ENCODE measurements at places on chromosomes 6 and 20. TPM values are rescaled to one million over a fixed set of nuclear protein-coding genes. Genes with fewer than 3 reads are reported as not detected.

Gene CLPSL2
- total RNA-seq: not detected

Gene HCRTR2
- not detected for total RNA-seq

Gene GGTLC1
- not detected for total RNA-seq

Gene TFAP2D
- total RNA-seq: not detected

Gene CDKN1A
- total RNA-seq: 7.3 TPM

Gene LTB
- total RNA-seq: 0.51 TPM

DNA sequence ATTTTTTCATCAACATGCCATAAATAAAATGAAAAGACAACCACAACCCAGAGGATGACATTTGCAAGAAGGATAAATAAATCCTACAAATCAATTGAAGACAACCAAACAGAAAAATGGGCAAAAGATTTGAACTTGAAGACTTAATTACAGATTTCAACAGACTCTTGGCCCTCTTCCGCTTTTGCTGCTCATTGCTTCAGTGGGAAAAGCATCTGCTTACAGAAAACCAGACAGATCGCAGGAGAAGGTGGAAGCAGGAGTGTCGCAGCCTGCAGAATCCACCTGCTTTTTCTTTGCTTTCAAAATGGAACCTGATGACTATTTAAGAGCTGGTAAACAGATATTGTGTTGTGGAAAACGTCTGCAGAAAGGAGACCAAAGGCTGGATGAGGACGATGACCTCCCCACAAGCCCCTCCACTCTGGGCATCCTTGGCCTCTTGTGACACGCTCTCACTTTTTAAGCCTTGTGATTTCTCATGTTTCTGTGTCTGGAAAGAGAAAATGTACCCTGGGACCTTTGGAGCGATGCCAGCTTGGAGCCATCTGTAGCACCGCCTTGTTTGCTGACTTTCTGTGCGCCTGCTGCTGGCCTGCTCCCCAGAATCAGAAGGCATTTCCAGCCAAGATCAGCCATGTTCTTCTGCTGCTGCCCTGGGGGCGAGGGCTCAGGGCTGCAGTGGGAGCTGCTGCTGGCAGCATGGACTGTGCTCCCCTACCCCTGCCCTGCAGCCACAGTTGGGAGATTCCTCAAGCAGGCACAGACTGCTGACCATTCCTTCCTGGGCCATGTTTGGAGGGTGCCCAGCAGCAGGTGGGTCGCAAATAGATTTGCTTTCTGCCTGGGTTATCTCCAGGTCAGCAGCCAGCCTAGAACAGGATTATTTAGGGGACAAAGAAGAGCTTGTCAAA, 3.6 kb upstream of the CSTL1 start:
- no peaks in the 10 kb centered on the region for H3K36me3 ChIP-seq
- H3K27me3 ChIP-seq: no peaks in the 10 kb centered on the region
- no peak overlapping the region for H3K4me3 ChIP-seq
- no peak overlapping the region for H3K27ac ChIP-seq
- DNase-seq: no peak

DNA sequence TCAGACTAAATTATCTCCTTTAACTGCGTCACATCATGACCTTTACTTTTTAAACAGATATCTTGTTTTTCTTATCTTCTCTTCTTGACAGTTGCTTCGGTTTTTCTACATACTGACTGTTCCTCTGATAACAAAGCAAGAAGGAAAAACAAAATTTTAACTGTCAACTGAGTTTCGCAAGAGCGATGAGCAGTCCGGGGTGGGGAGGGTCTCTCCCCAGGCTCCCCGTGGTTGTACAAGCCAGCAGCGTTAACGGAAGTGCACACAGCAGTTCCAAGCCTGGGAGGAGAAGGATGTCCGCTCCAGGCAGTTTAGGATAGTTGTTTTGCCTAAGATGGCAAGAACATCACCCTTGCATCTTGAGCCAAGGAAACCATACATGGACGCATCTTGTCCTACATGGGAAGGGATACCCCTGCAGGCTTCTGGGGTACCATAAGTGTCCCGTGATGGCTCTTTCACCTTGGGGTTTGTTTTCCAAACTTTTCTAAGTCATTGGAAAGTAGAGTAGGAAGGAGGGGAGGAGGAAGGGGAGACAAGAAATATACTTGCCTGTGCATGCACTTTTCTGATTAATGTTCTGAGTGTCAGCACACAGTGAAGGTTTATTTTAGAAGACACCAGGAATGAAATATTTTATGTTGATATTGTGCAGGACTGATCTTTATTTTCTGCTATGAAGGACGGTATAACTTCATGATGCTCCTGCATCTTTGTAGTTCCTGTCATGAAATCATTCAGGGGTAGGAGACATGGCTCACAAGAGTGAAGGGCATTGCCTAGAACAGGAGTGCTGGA, 20.8 kb downstream of the SLC24A3 start:
- H3K4me3 ChIP-seq: no peak overlapping the region
- H3K36me3 ChIP-seq: no peaks in the 10 kb centered on the region
- no peak for DNase-seq
- H3K27ac ChIP-seq: no peak overlapping the region
- H3K27me3 ChIP-seq: no peaks in the 10 kb centered on the region
- H3K4me1 ChIP-seq: no peaks in the 10 kb centered on the region

- no peak overlapping the region for H3K4me3 ChIP-seq
- H3K4me1 ChIP-seq: no peaks in the 10 kb centered on the region
- peaks cover 16% of the 10 kb centered on the region for H3K27me3 ChIP-seq
- H3K27ac ChIP-seq: no peak overlapping the region
These were observed 123.0 kb downstream of the SASH1 start for GRCh38 chr6:148465670-148466069.

- no peaks in the 10 kb centered on the region for H3K36me3 ChIP-seq
- H3K4me1 ChIP-seq: no peaks in the 10 kb centered on the region
- no peak overlapping the region for H3K27ac ChIP-seq
- 0 out of 3 replicates have a peak, but pooled peaks cover 3% of the 10 kb centered on the region for H3K27me3 ChIP-seq
- no peak for DNase-seq
These were observed 32.7 kb downstream of the ROS1 start for GRCh38 chr6:117393045-117393444.

DNA sequence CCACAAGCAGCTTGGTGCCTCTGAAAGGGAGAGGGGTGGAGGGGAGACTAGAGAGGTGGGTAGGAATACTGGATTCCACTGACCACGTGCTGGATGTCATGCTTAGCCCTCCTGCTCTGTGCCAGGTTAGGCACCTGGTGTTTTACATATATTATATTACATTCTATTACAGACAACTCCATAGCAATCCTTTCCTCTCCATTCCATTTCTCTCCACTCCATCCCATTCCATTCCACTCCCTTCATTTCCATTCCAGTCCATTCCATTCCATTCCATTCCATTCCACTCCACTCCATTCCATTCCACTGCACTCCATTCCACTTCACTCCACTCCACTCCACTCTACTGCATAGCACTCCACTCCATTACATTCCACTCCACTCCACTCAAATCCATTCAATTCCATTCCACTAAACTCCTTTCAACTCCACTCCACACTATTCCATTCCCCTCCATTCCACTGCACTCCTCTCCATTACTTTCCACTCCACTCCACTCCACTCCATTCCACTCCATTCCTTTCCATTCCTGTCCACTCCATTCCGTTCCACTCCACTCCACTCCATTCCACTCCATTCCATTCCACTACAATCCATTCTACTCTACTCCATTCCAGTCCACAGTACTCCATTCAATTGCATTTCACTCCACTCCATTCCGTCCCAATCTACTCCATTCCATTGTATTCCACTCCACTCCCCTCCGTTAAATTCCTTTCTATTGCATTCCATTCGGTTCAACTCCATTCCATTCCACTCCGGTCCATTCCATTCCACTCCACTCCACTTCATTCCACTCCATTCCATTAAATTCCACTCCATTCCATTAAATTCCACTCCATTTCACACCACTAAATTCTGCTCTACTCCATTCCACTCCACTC, 27.2 kb upstream of the DEFB125 start:
- H3K27me3 ChIP-seq: no peaks in the 10 kb centered on the region
- H3K27ac ChIP-seq: no peak overlapping the region
- no peaks in the 10 kb centered on the region for H3K36me3 ChIP-seq
- no peak for DNase-seq

DNA sequence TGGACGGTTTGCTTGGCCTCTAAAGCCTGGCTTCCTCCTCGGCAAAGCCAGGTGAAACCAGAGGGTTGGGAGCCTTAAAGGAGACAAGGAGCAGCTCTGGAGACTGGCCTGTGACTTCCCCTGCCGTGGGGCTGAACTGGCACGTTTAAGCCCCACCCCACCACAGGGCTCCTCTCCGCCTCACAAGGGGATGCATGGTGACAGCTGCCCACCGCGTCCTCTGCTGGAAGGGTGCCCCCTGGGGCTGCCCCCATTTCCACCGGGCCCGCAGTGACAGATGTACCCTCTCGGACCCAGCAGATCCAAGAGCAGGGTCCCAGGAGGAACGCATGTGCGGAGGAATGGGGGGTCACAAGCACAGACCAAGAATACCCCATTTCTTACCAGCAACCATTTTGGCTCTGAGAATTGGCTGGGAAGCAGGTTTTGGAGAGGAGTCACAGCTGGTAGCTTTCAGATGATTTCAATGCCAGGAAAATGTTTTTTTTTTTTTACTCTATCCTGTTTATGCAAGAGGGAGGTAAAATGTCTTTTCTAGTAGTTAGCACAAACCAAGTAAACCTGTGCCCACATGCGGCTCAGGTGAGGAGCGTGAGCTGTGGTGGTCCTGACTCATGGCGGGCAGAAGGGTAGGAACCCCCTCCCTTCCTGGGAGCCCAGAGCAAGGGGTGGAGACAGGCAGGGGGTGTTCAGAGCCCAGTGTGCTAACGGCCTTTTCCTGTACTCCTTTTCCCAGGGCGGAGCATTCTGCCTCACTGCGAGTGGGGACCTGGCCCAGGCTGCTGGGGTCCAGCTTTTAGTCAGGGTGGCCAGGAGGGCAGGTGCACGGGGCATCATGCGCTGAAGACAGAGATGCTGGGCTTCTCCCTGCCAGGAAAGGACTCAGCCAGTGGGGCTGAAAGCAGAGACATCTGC, 33.0 kb downstream of the FRMD1 start:
- peaks cover 37% of the 10 kb centered on the region for H3K4me1 ChIP-seq
- no peak overlapping the region for H3K4me3 ChIP-seq
- DNase-seq: no peak
- no peaks in the 10 kb centered on the region for H3K36me3 ChIP-seq
- H3K27me3 ChIP-seq: peaks cover 93% of the 10 kb centered on the region

DNA sequence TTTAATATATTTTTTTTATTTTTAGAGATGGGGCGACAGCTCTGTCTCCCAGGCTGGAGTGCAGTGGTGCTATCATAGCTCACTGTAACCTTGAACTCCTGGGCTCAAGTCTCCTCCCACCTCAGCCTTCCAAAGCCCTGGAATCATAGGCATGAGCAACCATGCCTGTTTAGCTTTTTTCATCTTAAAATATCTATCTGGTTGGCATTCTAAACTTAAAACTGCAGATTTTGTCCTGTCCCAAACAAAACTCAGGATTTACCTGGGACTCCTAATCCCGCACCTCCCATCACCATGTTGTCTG, 124.7 kb downstream of the SULF2 start:
- no peak overlapping the region for H3K27ac ChIP-seq
- DNase-seq: no peak
- peaks cover 5% of the 10 kb centered on the region for H3K4me1 ChIP-seq

- no peak overlapping the region for H3K27ac ChIP-seq
- DNase-seq: no peak
- no peaks in the 10 kb centered on the region for H3K36me3 ChIP-seq
- no peaks in the 10 kb centered on the region for H3K4me1 ChIP-seq
- no peak overlapping the region for H3K4me3 ChIP-seq
- no peaks in the 10 kb centered on the region for H3K27me3 ChIP-seq
These were observed 72.1 kb downstream of the RSPO3 start for GRCh38 chr6:127190552-127190951.

GRCh38 chr6:91708534-91708933, 1121.7 kb upstream of the MAP3K7 start:
- no peaks in the 10 kb centered on the region for H3K27me3 ChIP-seq
- no peaks in the 10 kb centered on the region for H3K4me1 ChIP-seq
- DNase-seq: no peak
- no peaks in the 10 kb centered on the region for H3K36me3 ChIP-seq
- H3K27ac ChIP-seq: no peak overlapping the region
- no peak overlapping the region for H3K4me3 ChIP-seq

DNA sequence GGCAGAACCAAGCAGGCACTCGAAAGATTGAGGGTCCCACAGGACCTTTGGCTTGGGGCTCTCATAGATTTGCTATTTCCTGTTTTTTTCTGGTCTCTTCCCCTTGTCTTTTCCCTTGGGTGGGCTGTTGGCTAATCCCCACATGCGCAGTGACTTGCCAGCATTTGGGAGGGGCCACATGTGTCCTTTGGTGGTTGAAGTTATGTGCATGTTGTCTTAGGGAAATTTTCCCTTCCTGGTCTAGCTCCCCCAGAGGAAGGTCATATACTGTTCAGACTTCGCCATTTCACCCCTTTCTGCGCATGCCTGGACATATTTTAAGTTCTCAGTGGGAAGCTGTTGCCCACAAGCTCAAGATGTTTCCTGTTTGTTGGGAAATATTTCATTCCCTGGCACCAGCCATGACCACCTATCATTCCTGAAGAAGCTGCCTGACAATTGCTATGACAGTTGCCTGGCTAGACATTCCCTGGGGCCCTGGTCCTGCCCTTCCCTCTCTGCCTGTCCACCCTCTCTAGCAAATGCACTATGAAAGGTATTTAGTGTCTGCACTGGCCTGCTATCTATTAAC, 156.2 kb upstream of the THBS2 start:
- no peak overlapping the region for H3K4me3 ChIP-seq
- no peak for DNase-seq
- peaks cover 16% of the 10 kb centered on the region for H3K27me3 ChIP-seq
- no peaks in the 10 kb centered on the region for H3K4me1 ChIP-seq

DNA sequence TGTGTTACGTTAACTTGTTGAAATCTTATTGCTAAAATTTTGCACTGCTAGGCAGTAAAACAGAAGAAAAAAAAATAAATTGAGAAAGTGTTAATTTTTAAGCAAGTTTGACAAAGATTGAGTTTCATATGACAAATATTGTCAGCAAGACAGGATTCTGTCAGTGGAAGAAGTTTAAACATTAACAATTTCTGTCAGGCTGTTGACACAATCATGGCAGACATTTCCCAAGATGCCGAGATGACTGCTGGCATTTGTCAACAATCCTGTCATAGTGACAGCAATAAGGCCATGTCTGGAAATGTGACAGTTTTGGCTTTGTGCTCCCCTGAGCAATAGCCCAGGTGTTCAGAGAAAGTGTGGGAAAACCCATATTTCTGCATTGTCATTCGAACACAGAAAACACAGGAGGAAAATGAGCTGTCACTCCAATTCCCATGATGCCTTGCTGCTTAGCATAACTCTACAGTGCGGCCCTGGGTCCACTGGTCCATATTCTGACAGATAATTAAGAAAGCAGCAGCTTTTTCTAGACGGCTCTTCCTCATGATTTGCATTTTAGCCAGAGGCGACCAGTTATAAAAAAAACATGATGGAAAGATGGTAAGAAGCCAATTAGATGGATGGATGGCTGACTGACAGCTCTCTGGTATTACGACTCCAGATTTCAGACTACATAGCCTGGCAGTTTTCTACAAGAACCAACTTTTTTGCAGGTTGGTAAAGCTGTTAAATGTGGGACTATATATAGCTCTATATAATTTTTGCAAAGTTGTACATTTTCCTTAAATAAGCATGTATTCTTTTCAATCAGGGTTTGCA, 43.6 kb upstream of the DEFB112 start:
- no peak overlapping the region for H3K4me3 ChIP-seq
- no peaks in the 10 kb centered on the region for H3K4me1 ChIP-seq
- no peaks in the 10 kb centered on the region for H3K36me3 ChIP-seq
- H3K27ac ChIP-seq: no peak overlapping the region
- H3K27me3 ChIP-seq: no peaks in the 10 kb centered on the region

GRCh38 chr20:50191544-50192363, 1.1 kb downstream of the CEBPB start:
- H3K27ac ChIP-seq: peak overlapping the region; percentile 99
- peaks cover 18% of the 10 kb centered on the region for H3K36me3 ChIP-seq
- peaks cover 46% of the 10 kb centered on the region for H3K4me1 ChIP-seq
- no peaks in the 10 kb centered on the region for H3K27me3 ChIP-seq

All from K562 (cell line).